ENCODE measurements at places on chromosomes 12 and 14.

DNA sequence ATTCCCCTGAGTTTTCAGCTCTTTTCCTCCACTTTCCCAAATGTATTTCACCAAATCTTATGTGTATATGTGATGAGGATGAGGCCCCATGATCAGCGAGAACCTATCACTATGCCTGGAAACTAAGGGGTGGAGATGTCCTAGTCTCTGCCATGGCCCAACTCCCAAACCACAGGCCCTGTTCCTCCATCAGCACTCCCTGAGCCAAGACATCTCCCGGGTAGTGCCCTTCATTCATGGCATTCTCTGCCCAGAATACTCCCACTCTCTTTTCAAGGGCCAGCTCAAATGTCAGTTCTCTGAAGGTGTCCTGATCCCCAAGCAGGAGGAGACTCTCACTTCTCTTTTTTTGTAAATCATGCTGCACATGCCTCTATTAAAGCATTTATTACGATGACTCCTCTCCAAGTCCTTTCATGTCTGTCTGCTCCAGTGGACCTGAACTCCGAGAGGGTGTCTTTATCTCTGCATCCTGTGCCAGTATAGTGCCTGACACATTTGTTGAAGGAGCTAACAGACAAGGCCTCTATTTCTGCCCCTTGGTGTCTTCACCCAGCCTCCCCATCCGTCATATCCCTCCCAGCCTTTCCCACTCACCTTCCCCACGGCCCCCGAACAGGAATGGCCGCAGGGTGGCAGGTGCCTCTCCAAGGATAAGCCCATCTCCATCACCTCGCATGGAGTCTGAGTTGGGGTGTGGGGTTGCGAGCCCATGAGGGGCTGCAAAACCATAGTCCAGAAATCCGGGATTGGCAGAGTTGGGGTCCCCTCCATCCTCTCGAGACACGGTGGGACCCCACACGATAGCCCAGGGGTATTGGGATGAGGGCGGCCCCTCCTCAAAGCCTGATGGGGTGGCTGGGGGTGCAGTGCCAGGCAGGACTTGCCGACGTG lies 3.7 kb downstream of the PIANP start:
- no peak for DNase-seq

DNA sequence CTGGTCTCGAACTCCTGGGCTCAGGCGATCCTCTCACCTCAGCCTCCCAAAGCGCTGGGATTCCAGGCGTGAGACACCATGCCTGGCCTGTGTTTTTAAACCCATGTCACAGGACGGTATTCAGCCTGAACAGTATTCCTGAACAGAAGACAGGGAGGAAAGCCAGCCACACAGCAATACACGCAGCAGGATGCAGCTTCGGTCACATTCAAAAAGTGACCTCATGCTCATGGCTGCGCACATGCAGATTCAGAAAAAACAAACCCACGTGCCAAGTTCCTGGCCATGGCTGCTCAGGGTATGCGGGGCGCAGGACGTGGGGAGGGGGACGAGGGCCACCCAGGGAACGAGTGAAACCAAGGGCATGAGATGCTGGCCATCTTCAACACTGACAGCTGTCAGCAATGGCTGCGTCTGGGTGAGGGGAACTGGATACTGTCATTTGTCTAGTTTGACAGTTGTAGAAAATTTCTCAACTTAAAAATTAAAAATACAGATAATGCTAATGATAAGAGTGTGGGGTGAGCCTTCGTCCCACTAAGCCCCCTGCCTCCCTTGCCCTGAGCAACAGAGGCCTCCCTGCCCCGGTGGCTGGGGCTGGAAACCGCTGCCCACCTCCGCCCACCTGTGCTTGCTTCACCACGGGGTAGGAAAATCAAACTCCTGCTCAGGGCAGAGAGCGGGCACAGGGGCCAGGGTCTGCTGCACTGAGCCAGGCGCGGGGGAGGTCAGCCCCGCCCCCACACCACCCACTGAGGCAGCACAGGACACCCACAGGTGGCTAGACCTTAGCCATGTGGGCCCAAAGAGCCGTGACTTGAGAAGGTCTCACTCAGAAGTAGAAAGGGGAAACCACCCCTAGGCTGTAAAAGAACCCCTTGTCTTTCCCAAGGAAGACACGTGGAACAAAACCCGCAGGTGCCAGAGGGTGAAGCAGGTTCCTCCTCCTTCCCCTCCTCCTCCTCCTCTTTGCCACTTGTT lies 84.2 kb downstream of the SCARB1 start:
- DNase-seq = no peak

DNA sequence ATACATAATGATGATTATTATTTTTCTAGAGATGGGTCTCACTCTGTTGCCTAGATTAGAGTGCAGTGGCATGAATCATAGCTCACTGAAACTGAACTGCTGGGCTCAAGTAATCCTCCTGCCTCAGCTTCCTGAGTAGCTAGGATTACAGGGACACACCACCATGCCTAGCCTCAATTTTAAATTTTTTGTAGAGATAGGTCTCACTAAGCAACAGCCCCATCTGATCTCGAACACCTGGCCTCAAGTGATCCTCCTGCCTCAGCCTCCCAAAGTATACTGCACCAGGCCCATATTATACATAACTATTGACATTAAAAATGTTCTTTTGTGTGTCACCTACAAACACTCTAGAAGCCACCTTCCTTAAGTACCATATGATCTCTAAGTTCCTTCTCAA lies 3.4 kb downstream of the TXNRD1 start:
- no peak for DNase-seq

DNA sequence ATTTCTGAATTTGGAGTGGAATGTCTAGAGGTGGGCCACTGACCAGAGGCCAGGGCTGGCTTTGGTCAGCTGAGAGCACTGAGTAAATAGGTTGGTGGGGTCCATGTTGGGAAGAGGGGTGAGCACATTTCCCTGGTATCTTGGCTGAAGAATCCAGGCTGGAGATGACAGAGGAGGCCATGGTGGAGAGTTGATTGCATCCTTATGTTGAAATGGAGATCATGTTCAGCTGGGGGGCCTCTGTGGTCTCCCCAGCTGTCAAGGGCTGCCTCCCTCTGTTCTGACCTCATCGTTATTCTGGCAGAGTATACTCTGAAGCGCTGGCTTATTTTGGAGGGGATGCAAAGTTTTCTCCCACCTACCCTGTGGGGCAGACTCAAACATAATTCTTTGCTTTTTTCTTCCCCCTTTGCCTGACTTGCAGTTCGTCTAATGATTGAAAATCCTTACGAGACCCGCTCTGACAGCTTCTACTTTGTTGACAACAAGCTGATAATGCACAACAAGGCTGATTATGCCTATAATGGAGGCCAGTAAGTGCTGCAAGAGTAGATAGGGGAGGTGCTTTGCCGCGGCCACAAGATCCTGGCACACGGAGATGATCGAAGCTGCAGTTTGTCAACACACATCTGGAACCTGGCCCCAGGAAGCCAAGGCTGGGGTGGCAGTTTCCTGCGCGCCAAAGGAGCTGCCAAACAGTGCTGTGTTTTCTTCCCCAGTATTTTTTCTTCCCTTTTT lies 6.0 kb upstream of the ACADS start:
- no peak for DNase-seq

- no peak for DNase-seq
These were observed 30.3 kb downstream of the EFCAB11 start for GRCh38 chr14:89924268-89924667.

DNA sequence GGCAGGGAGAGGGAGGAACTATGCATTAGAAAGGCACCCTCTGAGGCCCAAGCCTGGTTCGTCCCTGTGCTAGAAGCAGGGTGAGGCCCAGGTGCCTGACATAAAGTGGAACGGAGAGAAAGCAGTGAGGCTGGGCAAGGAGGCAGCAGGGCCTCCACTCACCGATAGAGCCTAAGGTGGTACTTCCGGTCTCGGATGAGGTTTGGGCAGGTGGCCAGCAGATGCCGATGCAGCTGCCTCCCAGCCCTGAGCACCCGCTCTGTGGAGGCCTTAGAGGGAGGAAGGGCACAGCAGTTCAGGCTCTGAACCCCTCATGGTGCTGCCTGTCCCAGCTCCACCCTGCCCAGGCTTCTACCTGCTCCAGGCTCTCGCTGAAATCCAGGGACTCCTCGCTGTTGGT lies 7.1 kb downstream of the RAPGEF3 start:
- DNase-seq = no peak

DNA sequence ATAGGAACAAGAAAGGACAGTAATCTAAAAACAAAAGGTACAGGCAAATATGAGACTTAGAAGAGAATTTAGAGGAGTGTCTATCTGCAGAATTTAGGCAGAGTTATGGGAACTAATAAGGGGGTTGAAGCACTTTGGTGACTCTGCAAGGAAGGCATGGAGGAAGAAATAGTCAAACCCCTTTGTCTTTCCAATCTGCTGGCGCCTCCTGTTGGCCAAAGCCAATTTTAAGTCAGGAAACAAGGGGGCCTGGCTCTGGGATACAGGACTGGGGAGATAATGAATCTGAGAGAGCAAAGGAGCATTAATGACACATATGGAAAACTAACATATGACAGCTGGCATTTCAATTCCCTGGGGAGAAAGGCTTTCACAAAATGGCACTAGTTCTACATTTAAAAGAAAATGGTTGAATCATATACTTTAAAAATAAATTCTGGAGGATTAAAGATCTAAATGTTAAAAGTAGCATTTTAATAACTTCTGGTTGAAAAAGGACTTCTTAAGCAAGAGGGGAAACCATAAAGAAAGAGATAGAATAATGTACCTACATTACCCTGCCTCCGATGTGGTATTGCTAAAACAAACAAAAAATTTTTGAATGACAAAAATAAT lies 48.5 kb upstream of the CSRP2 start:
- peak; percentile 73 for DNase-seq

- no peak for DNase-seq
These were observed 12.8 kb upstream of the RILPL1 start for GRCh38 chr12:123546281-123546680.

- DNase-seq = no peak
These were observed 42.1 kb downstream of the SEC23A start for GRCh38 chr14:39060818-39061437.

- no peak for DNase-seq
These were observed 120.0 kb downstream of the CPNE8 start for GRCh38 chr12:38785381-38785780.

GRCh38 chr12:8840321-8840720 lies 17.9 kb downstream of the A2ML1 start:
- no peak for DNase-seq

GRCh38 chr14:84144166-84144565 lies 1385.8 kb upstream of the FLRT2 start:
- no peak for DNase-seq

DNA sequence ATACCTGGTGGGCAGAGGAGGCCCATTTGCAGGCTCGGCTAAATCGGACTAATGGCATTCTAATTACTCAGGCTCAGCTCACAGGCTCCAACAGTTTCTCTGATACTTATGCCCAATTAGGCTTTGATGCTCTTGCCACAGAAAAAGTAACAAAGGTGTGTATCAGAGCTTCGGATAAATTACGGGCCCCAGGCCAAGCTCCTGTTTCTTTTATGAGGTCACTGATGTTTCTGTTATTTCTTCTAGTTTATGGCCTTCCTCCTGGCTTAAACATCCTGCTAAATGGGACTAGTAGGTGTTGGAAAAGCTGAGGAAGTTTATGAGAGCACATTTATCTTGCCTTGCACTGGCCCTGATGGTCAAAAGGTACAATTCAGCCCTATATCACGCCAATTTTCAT lies 28.8 kb upstream of the C12orf75 start:
- DNase-seq = no peak

- DNase-seq = peak; percentile 81
These were observed 4.4 kb downstream of the KMT5A start for GRCh38 chr12:123388177-123388950.

DNA sequence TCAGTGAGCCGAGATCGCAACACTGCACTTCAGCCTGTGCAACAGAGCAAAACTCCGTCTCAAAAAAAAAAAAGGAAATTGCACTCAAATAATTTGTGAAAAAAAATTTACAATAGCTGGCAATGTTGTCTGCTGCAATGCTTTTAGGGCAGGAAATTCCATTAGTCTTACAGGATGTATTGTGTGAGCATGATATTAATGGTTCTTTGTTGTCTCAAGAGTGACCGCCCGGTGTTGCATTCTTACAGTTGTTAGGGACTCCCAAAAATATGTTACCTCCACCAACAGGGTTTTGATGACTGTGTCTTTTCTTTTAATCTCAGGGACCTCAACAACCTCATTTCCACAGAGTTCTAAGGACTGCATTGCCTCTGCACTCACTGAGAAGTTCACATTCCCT lies 44.8 kb downstream of the PZP start:
- DNase-seq = no peak

DNA sequence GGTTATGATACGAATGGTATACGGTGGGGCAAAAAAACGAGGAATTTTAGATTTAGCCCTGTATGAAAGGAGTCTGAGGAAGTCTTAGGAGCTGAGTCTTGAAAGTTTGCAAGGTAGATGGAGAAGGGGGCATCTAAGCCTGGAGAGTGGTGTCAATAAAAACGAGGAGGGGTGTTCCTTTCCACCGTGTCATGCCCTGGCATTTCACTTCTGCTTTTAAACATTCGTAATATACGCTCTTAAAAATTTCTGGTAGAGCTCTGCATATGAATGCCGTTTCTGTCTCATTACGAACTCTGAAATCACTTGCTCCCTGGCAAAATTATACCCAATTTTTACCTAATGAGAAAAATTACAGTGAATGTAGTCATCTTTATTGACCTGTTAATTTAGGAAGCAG lies 170.2 kb downstream of the ERC1 start:
- DNase-seq = no peak

- no peak for DNase-seq
These were observed 43.3 kb downstream of the ADCK1 start for GRCh38 chr14:77843195-77843594.

DNA sequence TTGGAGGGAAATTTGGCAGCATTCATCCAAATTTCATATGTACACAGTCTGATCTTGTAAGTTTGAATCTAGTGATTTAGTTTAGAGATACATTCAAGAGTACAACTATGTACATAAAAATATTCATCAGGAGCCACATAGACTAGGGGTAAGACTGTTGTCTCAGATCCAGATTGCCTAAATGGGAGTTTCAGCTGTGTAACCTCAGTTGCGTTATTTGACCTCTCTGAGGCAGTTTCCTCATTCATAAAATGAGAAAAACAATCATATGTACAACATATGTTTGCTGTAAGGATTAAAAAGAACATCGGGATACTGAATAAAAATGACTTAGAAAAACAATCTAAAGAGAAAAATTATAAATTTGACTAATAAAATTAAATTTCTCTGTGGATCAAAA lies 577.5 kb downstream of the RPL10L start:
- DNase-seq = no peak

GRCh38 chr14:52018252-52018651 lies 28.9 kb downstream of the RTRAF start:
- no peak for DNase-seq

DNA sequence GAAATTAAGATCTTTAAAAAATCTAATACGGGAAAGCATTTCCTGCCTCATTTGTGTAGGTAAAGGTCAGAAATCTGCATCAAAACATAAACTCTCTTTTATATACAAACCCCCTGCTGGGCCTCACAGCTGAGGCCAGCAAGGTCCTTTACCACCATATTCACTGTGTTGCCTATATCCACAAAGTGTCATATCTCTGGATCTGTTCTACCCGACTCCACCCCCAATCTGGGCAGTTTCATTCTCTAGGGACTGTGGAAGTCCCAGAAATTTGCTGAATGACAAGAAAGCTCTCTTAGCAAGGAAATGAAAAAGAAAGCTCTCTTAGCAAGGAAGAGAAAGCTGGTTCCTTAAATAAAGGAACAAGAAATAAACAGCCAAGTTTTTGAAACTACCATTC lies 301.7 kb downstream of the KCNH5 start:
- DNase-seq = no peak
